NCI-H1417 (cell line): ENCODE measurements at places on chromosomes 6 and 20.

GRCh38 chr6:132811276-132811675 is 3.1 kb upstream of the RPS12 start:
- DNase-seq: no peak

GRCh38 chr6:151452750-151453427 is 963 bp upstream of the RMND1 start:
- no peak for DNase-seq

GRCh38 chr6:150694889-150695288 is 95.2 kb downstream of the PLEKHG1 start:
- DNase-seq: no peak

- DNase-seq: no peak
Observed at GRCh38 chr20:40255365-40255764, 433.7 kb downstream of the MAFB start.

DNA sequence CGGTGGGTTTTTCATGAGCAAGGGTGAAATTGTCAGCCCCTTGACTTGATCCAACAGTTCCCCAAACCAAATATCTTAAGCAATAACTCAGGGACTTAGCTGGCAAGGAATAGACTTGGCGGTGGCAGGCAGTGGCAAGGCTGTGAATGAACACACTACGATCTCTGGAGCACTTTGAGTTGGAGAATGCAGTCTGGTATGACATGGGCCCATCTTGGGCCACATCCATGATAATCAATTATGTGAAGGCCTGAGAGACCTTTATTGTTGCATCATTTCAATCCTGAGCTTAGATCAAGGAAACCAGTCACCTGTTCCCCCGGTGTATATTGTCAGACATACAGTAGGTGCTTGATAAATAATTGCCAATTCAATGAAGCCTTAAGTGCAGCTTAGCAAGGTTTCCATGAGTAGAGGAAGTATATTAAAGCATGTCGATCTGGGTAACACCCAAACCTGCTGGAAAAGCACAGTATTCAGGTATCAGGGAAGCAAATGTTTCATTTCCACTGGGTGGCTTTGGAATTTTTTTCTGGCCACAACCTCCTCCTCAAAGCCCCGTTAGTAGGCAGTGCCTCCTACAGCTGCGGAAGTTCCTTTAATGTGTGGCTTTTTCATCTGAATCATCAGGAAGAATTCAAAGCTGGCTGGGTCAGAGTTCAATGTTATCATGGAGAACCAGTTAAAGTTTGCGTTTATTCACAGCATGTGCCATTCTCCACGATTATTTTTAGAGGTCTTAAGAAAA is 10.2 kb downstream of the CASS4 start:
- DNase-seq: no peak

DNA sequence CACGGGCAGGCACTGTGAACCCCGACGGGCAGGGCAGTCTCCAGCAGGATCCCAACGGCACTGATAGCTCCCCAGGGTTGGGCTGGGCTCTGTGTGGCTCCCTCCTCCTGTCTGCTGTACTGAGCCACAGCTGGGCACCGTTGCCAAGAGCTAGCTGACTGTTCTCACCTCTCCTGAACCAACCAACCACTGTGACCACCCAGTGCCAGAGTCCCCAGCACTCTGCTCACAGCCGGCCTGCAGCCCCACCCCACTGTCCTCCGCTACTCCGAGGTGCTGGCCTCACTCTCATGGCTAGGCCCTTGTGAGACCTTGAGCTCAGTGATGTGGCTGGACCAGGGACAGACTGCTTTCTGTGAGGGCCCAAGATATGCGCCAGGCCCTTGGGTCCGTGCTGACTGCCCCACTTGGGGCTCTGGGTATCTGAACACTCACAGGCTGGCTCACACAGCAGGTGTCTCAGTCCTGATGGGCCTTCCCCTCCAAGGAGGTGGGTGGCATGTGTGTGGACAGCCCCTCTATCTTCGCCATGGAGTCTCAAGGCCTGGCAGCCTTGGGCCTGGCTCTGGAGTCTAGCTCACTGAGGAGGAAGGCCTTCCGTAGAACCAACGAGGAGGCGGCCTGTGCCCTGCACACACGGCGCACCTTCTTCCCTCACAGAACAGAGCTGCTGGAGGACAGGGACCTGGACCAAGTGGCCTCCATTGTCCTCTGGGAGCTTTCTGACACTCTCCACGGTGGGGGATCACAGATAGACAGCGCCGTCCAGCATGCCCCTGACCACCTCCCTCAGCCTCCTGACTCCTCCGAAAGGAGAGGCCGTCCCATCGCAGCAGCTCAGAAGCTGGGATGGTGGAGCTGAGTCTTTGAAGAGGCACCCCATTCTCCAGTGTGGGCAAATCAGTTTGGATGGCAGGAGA is 53.5 kb downstream of the TCP11 start:
- no peak for DNase-seq
